ENCODE measurements at places on chromosomes 1 and 21. TPM values are rescaled to one million over a fixed set of nuclear protein-coding genes. Genes with fewer than 3 reads are reported as not detected.

The BTG2 gene
- total RNA-seq = 73.7 TPM

The KPRP gene
- not detected for total RNA-seq

The ERICH3 gene
- not detected for total RNA-seq

The CD84 gene
- total RNA-seq = 3.6 TPM

The ANGPTL3 gene
- not detected for total RNA-seq

The OXCT2 gene
- 0.88 TPM for total RNA-seq
